ENCODE measurements at places on chromosomes 1 and 21. TPM values are rescaled to one million over a fixed set of nuclear protein-coding genes. Genes with fewer than 3 reads are reported as not detected.

The STPG1 gene
- total RNA-seq = 10.7 TPM

The MYBPH gene
- 1.4 TPM for total RNA-seq

The UCK2 gene
- total RNA-seq = 28.3 TPM

The LAX1 gene
- total RNA-seq = not detected

The SPRR2G gene
- total RNA-seq = not detected

The ZMYM4 gene
- 28.2 TPM for total RNA-seq

The COL11A1 gene
- total RNA-seq = 41.0 TPM

The THEM5 gene
- not detected for total RNA-seq

The OVAAL gene
- total RNA-seq = 1.1 TPM

The C1orf94 gene
- not detected for total RNA-seq

The DDR2 gene
- 1.4 TPM for total RNA-seq

The AGMAT gene
- total RNA-seq = 0.70 TPM

The NR5A2 gene
- not detected for total RNA-seq

The CCDC24 gene
- 26.5 TPM for total RNA-seq

The OR2L2 gene
- not detected for total RNA-seq

The C1orf50 gene
- 4.5 TPM for total RNA-seq

The MXRA8 gene
- total RNA-seq = 50.4 TPM

The OR10T2 gene
- total RNA-seq = not detected

The SERPINC1 gene
- total RNA-seq = 0.36 TPM

The ARMH1 gene
- total RNA-seq = 5.7 TPM

The SASS6 gene
- 1.8 TPM for total RNA-seq

The LCE2B gene
- total RNA-seq = not detected

The CLCA1 gene
- not detected for total RNA-seq

The ATP1A4 gene
- total RNA-seq = not detected

Data from cardiac muscle cell (in vitro differentiated cells and primary cell).